Endothelial cell of umbilical vein (primary cell): ENCODE measurements at places on chromosomes 3 and 15. TPM values are rescaled to one million over a fixed set of nuclear protein-coding genes. Genes with fewer than 3 reads are reported as not detected.
A peak's percentile ranks its signal among the peaks of the same experiment; 100 is the strongest.

The CHDH gene
- total RNA-seq, result 0.04 and 0.46 TPM in 2 replicates

- DNase-seq, result peak; percentile 86
These were observed 451.1 kb upstream of the KCNMB2 start for GRCh38 chr3:178084938-178085816.

The RYR3 gene
- total RNA-seq, result not detected in 2 replicates

- DNase-seq, result no peak
These were observed 20.4 kb downstream of the BMF start for GRCh38 chr15:40087991-40088928.

- no peak for DNase-seq
These were observed 119.9 kb downstream of the FOXP1 start for GRCh38 chr3:71463617-71464016.

The SNTN gene
- total RNA-seq, result not detected in 2 replicates

GRCh38 chr3:132616780-132617179 is 19.7 kb downstream of the ACKR4 start:
- DNase-seq, result no peak

DNA sequence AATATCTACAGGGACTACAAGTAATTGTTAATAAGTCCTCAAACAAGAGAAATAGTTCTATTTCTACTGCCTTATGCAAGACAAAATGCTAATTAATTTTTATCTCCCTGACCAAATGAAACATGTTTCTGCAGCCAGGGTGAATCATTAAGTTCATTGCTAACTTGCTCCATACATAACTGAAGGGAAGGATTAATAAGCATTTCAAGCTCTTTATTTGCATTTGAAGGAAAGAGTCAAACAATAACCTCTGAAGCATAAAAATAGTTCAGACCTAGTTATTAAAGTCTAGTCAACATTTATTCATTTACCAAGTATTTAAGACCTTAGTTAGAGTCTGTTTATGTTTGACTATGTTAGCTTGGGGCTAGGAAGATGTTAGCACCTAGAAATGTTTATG is 120.0 kb downstream of the ATP1B3 start:
- no peak for DNase-seq

- no peak for DNase-seq
These were observed 11.0 kb downstream of the LEKR1 start for GRCh38 chr3:156837115-156837514.

DNA sequence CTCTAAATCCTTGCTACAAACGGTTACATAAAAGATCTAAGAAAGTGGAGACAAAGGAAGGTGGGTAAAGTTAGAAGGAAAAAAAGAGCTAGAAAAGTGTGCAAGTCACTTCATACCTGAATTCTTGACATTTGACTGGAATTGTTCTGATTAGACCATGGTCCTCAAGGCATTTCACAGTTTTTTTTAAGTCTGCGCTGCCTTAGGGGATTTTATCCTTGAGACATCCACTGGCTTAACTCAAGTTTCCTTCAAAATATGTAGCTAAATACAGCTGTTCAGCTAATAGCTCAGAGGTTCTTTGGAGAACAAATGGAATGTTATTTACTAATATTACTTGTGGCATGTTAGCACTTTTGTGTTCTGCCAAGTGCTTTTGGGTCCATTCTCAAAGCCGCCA is 236.9 kb downstream of the TP63 start:
- no peak for DNase-seq

GRCh38 chr3:37463163-37463562 is 288.8 kb upstream of the LRRFIP2 start:
- no peak for DNase-seq

The BCL2A1 gene
- not detected in 2 replicates for total RNA-seq

DNA sequence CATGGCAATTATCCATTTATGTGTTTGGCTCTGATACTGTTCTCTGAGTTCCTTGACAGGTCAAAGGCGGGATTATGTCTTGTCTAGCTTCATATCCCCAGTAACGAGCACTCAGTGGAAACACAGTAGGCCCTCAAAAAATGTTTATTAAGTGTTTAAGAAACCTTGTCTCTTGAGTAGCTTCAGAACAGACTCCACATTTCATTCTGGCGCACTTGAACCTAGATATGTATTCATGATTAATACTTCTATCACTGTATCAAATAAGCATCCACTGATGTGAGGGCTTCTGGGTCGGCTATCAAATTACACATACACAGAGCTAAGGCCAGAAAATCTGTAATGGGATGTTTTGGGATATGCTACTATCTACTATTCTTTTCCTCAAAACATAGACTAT is 4.6 kb downstream of the CBLB start:
- DNase-seq, result no peak
